ENCODE measurements at places on chromosomes 11 and 22. TPM values are rescaled to one million over a fixed set of nuclear protein-coding genes. Genes with fewer than 3 reads are reported as not detected.
A peak's percentile ranks its signal among the peaks of the same experiment; 100 is the strongest.

NUMA1 gene
- 158 TPM for total RNA-seq

OR51B2 gene
- not detected for total RNA-seq

PTPRCAP gene
- total RNA-seq: not detected

KRTAP5-10 gene
- total RNA-seq: not detected

MMP13 gene
- total RNA-seq: not detected

DNA sequence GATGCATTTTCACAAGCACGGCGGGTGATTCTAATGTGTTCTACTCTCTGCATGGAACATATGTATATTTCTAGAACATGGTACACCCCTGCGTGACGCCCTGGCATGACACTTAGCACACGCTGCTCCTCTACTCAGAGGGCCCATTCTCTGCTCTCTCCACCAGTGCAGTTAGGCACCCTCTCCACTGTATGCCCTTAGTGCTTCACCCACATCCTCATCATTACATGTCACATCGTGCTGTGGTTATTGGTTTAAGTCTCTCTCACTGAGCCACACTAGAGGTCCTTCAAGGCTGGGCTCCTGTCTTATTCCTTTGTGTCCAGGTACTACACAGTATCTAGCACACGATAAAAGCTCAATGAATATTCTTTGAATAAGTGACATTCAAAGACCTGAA, 16.7 kb downstream of the TMPRSS13 start:
- no peak for DNase-seq

DNA sequence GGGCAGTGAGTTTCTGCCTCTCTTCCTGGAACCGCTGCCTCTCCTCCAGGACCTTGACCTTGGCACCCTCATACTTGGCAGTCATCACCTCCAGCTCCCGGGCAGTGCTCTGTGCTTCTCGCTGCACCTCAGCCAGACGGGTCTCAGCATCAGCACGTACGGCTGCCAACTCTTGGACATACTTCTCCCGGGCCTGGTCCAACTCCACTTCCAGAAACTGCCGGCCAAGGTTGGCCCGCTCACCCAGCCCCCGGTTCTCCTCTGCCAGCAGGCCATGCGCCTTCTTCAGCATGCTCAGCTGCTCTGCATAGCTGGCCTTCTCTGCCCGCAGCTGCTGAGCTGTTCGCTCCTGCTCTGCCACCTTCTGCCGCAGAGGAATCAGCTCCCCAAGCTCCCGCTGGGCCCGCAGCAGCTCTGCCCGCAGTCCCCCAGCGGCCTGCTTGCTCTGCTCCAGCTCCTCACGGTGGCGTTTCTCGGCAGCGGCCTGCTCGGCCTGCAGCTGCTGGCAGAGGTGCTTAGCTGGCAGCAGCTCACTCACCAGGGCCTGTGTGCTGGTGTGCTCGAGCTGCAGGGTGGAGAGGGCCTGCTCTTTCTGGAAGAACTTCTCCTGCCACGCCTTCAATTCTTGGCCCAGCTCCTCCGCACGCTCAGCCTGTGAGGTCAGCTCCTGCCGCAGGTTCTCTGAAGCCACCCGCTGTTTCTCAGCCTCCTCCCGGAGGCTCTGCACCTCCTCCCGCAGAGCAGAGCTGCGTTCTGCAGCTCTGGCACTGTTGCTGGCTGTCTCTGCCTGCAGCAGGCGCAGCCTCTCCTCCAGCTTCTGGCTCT, 14.4 kb downstream of the IL18BP start:
- peak; percentile 99 for DNase-seq

GRCh38 chr11:32333320-32333991, 101.9 kb downstream of the WT1 start:
- no peak for DNase-seq

DNA sequence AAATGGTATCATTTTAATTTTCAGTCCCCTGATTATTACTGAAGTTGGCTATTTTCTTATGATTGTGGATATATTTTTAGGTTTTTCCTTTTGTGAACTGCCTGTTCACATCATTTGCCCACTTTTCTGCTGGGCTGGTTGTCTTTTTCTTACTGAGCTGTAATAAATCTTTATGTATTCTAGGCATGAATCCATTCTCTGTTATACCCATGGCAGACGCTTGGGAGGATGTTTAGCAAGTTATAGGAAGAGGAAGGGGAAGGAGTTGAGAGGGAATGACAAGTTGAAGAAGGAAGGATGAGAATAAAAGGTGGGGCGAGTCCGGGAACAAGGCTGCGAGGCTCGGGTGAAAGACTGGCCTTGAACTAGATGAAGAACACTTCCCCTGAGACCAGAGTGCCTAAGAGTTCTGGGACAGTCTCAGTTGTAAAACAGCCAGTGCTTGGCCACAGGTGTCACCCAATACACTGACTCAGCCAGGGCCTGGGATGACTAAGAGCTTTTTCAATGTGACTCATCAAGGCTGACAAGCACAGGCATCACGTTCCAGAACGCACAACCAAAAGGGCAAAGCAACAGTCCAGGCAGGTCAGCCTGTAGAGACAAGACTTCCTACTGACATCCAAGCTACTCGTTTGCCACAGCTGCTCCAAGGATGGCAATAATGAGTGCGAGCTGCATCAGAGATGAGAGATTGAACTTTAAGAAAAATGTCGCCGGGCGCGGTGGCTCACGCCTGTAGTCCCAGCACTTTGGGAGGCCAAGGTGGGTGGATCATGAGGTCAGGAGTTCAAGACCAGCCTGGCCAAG, 35.2 kb downstream of the LRFN4 start:
- DNase-seq: peak; percentile 89

Data from MG63 (cell line).